Left colon (tissue), 2 donors: ENCODE measurements at places on chromosomes 12 and 14.

- no peak for DNase-seq
Measured at GRCh38 chr14:105894125-105894977, 368.0 kb downstream of the TMEM121 start.

DNA sequence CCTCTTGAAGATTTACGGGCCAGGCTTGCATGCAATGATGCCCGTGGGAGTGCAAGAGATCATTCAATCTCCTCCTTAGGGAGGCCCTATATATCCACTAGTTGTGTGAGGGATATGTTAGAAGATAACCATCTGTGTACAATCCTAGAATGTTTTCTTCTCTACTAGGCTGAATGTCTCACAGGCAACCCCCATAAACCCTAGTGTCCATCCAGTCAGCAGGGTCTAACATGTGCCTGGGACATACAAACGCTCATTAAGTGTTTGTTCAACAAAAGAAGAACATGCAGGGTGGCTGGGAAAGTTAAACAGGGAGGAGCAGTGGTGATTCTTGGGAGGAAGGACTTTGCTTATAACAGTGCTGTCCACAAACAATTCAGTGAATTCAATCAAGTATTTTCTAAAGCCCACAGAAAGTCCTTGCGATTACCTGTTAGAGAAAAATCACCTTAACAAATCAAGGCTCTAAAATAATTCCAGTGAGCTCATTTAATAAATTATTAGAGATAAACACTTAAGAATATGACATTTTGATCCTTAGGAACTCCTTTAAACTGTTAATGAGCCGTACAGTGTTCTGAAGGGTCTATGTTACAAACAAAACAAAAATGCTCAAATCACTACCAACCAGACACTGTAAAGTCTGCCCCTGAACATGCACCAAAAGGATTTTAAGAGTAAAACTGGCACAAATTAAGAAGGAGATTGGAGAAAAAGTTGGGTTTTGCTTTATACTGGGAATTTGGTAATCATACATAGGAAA is 96.6 kb upstream of the FERMT2 start:
- DNase-seq, result no peak

DNA sequence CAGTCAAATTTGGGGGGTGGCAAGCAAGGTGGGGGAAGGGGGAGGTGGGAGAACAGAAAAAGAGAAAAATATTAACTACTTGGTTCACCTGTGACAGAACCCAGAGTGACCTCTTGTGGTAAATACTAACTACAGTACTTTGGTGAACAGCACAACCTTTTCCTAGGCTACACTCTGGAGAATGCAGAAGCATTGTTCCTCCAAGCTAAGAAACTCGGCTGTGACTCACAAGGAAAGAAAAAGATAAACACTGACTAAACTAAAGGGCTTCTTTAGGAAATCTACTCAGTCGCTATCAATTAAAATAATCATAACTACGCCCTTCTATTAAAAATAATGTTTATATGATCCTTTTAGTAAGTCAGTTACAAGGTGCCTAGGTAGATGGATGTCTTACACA is 5.4 kb downstream of the KCNH5 start:
- no peak for DNase-seq

- no peak for DNase-seq
Measured at GRCh38 chr14:106067935-106068334, 541.6 kb downstream of the TMEM121 start.

GRCh38 chr12:72077111-72077820 is 138.6 kb downstream of the TPH2 start:
- no peak for DNase-seq

DNA sequence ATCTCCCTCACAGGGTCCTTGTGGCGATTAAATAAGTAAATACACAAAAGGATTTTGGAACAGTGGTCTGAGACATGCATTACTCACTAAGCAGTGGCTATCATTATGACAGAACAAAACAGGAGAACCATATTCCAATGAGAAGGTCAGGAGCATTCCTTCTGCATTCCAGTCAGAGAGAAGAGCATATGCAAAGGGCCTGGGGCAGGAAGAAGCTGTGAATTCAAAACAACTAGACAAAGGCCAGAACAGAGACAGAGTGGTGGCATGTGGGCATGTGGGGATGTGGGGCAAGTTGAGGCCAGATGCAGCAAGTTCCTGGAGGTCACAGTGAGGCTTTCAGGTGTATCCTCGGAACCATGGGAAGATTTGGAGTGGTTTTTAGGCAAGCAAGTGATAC is 70.1 kb upstream of the VRK1 start:
- no peak for DNase-seq

DNA sequence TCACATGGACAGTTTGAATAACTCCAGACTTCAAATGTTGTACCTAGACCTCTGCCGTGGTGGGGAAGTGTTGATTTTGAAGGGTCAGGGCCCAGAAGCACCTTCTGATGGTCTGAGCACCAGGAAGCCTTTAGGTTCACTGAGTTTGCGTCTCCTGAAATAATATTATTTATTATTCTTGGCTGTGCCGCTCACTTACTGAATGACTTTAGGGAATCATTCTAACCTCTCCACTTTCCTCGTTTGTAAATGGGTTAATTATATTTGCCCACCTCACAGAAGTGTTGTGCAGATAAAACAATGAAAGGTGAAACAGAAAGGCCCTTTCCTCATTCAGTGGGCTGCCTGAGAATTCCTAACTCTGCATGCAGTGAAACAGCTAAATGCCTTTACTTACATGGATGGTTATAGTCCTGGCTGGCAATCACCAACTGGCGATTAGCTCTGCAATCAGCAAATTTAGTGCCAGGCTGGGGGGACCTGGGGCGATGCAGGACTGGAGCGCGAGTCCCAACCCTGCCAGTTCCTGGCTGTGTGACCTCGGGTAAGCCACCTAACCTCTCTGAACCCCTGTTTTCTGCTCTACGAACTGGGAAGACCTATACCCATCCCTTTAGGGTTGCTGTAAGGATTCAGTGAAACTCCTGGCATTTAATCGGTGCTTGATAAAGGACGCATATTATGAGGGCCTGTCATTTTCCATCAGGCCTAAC is 57.5 kb downstream of the MAP1LC3B2 start:
- no peak for DNase-seq

- DNase-seq, result no peak
Measured at GRCh38 chr14:61505815-61506809, 184.7 kb downstream of the PRKCH start.
